ENCODE measurements at places on chromosomes 13 and 19.
A peak's percentile ranks its signal among the peaks of the same experiment; 100 is the strongest.

DNA sequence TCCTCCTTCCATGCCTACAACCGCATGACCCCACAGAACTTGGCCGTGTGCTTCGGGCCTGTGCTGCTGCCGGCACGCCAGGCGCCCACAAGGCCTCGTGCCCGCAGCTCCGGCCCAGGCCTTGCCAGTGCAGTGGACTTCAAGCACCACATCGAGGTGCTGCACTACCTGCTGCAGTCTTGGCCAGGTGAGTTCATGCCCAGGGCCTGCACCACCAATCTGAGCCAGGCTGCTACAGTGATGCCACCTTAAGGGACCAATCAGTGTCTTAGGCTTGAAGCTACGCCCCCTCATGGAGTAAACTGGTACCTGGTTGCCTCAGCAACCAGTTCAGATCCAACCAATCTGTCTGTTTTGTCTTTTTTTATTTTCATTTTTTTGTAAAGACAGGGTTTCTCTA lies 5.2 kb downstream of the SYDE1 start:
- no peak for DNase-seq

DNA sequence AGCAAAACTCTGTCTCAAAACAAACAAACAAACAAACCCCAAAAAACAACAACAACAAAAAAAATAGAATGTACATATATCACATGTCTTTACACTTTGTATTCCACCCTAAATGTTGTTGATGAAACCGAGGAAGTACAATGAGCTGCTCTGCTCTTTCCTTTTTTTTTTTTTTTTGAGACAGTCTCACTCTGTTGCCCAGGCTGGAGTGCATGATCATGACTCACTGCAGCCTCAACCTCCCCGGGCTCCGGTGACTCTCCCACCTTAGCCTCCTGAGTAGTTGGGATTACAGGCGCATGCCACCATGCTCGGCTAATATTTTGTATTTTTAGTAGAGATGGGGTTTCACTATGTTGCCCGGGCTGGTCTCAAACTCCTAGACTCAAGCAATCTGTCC lies 30.6 kb upstream of the LRP3 start:
- DNase-seq: no peak

- no peak for DNase-seq
Observed at GRCh38 chr13:32824061-32824460, 192.2 kb upstream of the KL start.

DNA sequence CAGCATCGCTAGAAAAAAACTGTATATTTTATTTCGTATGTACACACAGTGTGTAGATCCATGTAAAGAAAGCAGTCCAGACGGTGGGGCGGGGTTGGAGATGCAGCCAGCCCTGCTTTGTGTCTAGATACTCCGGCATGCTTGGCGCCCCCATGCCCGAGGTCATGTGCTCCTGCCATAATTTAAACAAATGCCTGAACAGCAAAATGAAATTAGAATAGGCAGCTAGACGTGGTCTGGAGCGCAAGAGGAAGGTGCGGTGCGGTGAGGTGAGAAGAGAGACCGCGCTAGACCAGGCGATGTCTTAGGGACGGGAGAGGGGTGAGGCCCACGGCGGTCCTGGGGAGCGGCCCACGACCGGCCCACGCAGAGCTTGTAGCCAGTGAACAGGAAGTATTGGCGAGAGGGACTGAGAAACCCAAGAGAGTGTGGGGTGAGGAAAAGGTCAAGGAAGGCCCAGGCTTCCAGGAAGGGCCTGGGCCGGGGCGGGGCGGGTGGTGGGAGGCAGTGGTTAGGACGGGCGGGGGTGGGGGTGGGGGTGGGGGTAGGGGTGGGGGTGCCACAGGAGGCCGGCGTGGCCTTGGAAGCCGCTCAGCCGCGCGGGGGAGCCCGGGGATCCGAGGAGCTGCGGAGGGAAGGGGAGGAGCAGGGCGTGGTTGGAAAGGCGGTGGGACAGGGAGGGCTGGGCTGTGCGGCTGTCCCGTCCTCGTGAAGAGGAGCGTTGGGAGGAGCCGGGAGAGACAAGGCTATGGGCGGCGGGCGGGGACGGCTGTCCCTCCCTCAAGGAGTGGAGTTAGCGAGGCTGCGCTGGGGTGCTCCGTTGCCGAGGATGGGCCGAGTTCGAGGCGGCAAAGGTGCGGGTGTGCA lies 254.7 kb upstream of the SGCG start:
- DNase-seq: no peak

DNA sequence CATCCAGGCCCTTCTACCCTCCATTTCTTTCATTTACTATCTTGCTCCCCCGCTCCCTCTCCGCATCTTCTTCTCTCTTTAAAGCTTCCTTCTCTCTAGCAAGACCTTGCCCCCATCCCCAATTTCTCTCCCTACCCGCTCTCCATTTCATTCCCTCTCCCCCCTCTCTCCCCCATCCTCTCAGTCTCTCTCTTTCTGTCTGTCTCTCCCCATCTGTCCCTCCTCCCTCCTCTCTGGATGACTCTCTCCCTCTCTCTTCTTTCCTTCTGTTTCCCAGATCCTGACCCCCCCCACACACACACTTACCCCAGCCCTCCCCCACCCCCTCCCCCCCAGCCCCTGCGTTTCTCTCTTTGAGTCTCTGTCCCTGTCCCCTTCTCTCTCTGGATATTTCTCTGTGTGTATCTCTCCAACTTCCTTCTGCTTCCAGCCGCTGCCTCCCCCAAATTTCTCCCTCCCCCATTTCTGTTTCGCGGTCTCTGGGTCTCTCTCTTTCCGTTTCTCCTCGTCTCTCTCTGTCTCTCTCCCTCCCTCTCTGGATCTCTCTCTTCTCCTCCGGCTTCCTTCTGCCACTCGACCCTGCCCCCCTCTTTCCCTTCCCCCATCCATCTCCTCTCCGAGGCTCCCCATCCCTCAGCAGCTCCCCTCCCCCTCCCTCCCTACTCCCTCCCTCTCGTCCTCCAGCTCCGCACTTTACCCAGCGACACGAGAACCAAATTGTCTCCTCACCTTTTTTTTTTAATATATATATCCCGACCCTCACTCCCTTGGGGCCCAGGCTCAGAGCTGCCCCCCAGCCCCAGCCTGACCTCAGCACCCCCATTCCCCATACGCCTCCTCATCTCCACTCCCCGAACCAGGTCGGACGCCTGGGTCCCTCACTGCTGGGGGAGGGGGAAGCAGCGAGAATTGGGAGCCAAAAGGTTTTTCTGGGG lies 3.6 kb upstream of the CACNG8 start:
- no peak for DNase-seq

DNA sequence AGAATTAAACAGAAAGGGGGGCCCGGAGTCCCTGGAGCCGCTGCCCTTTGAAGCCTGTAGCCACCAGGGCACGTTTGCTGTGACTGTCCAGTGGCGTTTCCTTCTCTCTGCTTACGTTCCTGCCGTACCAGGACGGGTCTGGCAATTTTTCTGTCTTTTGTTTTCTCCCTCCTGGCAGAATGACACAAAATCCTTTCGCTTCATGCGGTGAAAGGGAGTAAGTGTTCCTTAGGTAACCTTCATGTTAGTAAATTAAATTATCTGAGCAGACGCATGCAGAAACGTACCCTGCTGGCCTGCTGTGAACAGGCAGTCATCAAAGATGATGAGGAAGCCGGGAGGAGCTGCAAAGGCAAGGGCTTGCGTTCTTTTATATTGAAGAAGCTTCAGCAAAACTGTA lies 299.3 kb upstream of the ARGLU1 start:
- DNase-seq: no peak

- DNase-seq: no peak
Observed at GRCh38 chr19:11373166-11373884, 1.1 kb upstream of the SWSAP1 start.

DNA sequence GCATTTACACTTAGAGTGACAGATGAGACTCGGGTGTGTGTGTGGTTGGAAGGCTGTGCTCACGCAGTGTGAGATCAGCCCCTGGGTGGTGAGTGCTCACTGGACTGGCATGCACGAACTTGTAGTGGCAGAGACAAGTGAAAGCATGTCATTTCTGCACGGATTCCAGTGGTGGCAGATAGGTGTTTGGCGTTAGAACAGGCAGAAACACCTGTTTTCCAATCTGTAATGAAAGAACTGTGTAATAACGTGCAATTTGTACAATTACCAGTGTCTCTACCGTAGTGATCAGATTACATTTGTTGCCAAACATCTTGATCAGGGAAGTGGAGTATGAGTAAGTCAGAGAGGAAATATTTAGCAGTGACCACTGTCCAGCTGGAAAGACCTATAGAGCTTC lies 8.2 kb downstream of the LAMP1 start:
- no peak for DNase-seq

DNA sequence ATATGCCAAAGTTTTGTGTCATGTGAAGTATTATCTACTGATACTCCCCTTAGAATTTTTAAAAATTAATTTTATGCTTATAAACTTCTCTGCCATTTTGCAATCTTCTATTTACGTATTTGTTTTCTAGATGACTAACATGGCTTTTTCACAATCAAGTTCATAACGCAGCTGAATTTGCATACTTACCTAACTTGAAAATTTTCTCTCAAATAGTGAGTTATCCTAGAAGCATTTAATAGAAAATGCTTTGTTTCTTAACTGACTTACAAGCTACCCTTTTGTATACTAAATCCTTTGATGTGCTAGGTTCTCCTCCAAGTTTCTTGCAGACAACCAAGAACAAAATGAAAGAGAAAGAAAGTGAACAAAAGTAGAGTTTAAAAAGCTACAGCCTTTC lies 683.5 kb downstream of the LIG4 start:
- DNase-seq: no peak

DNA sequence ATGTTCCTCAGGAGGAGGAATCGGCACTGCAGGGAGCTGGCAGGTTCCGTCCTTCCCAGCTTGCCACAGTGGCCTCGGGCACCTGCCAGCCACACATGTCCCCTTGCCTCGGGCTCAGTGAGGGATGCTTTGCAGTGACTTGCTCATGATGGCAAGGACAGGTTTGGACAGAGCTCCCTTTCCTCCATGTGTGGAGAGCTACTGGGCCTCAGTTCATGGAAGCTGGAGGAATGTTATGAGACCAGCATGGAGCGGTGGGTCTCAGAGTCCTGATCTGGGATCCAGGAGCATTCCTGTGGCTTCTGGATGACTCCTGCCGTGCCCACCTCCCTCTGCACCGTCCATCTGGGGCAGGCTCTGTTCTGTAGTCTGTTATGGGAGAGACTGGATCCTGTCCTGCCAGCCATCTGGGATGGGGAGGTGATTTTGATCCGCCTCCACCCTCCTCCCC lies 59.2 kb downstream of the SIPA1L3 start:
- DNase-seq: no peak

DNA sequence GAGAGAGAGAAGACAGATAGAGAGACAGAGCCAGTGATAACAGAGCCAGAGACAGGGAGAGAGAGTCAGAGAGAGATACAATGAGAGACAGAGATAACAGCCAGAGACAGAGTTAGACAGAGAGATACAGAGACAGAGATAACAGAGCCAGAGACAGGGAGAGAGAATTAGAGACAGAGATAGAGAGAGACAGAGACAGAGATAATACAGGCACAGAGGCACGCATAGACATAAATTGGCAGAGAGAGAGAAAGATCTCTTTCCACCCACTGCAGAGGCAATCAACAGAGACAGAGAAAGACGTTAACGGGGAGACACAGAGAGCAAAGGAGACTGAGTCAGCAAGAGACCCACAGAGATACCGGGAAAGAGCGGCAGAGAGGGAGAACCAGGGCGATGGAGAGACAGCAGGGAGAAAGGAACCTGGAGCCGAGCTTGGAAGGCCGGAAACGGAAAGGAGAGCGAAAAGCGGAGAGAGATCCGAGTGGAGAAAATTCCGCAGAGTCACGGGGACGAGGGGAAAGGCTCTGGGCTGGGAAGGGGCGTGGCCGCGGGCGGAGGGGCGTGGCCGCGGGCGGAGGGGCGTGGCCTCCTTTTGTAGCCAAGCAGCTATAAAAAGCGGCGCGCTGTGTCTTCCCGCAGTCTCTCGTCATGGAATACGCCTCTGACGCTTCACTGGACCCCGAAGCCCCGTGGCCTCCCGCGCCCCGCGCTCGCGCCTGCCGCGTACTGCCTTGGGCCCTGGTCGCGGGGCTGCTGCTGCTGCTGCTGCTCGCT lies at the start of gene TNFSF9:
Gene TNFSF9 (plus strand): TSS at position 641 of the 777 bp plus-strand sequence. CDS start 11 bp downstream, at position 652.
- peak; percentile 81 for DNase-seq

GRCh38 chr19:19186742-19187141 lies 5.2 kb downstream of the BORCS8 start:
- no peak for DNase-seq

DNA sequence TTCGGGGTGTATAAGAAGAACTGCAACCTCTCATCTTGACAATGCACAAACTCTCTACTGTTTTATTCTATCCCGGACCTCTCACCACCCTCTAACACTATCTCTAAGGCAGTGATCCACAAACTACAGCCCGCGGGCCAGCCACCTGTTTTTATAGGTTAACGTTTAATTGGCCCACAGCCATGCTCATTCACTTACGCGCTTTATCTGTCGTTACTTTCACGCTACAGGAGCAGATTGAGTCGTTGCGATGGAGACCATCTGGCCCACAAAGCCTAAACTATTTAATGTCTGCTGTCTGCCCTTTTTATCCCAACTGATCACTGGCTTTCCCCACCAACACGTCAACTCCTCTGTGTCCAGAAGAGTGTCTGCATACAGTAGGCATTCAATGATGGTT lies 158.9 kb downstream of the CACNA1A start:
- no peak for DNase-seq

DNA sequence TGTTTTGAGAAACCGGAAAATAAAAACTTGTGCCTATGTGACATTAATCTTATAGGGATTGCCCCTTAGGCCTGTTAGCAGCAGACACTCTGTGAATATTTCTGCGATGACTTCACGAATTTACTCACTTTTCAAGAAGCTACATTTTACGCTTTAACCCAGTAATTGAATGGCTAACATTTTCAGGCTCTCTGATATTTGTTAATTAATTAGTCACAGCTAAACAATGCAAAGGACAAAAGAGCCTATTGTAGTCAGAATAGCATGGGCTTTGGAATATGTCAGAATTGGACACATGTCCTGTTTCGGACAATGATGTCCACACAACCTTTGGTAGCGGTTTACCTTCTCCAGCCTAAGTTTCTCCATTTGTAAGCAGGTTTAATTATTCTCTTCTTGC lies 506.6 kb downstream of the EFNB2 start:
- DNase-seq: no peak

DNA sequence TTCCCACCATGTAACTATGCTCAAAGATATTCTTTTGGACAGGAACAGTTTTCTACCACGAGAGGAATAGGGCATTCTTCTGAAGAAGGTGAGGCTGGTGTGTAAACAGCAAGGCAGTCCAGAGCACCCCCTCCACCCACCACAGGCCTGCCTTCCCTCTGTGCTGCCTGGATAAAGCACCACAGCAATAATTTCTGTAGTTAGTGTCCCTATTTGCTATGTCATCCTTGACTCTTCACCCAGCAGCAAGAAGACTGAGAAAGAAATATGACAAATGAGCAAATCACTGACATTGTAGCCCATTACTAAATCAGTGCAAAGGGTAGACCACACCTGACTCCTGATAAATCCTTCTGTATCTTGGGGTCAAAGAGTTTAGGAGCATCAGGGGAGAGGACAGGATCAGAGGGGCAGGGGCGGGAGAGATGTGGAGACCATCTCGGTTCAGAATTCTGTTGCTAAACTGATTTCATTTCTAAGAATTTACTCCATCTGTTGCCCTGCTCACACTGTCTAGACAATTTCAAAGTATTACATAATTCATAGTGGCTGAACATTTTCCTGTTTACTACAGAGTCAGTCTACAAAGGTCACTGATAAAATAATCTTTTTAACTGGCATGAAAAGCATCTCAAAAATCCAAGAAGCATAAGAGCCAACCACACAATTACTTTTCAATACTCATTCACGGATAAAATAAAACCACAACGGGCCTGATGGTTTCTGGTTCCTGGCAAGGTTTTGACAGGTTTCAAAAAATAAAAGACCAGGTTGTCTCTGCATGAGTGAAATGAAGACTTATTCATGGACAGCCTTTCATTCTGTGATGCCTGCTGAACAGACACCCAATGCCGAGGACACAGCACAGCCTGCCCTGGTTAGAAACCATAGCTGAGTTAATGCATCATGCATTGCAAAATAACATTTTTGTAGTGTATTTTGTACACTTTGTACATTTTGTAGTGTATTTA lies 88.4 kb upstream of the IRS2 start:
- no peak for DNase-seq

Measured in stimulated activated CD4-positive, alpha-beta T cell treated with anti-CD3 and anti-CD28 coated beads, Interleukin-4, amount 100 ng/mL, for 48 hours (primary cell).